Right renal pelvis (tissue), 4 donors: ENCODE measurements at places on chromosomes 3 and 15. TPM values are rescaled to one million over a fixed set of nuclear protein-coding genes. Genes with fewer than 3 reads are reported as not detected.

DNA sequence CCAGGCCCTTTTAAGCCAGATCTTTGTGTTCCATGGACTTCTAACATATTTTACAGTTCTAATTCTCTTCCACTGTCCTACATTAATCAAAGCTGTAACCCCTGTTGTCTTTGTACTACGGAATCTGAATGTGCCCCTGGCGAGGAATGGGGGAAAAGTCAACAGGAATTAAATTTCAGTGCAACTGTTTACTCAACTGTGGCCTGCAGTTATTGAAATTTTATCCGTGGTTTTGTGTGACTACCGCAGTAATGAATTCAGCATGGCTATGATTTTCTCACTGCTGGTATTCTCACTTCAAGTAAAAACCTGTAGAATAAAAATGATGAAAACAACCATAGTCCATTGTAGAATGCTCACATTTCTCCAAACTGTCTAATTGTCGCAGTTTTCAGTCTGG is 388.0 kb downstream of the FOXP1 start:
- DNase-seq, result peak; percentile 45

GRCh38 chr15:92402751-92403150 is 9.1 kb downstream of the ST8SIA2 start:
- no peak for DNase-seq

DNA sequence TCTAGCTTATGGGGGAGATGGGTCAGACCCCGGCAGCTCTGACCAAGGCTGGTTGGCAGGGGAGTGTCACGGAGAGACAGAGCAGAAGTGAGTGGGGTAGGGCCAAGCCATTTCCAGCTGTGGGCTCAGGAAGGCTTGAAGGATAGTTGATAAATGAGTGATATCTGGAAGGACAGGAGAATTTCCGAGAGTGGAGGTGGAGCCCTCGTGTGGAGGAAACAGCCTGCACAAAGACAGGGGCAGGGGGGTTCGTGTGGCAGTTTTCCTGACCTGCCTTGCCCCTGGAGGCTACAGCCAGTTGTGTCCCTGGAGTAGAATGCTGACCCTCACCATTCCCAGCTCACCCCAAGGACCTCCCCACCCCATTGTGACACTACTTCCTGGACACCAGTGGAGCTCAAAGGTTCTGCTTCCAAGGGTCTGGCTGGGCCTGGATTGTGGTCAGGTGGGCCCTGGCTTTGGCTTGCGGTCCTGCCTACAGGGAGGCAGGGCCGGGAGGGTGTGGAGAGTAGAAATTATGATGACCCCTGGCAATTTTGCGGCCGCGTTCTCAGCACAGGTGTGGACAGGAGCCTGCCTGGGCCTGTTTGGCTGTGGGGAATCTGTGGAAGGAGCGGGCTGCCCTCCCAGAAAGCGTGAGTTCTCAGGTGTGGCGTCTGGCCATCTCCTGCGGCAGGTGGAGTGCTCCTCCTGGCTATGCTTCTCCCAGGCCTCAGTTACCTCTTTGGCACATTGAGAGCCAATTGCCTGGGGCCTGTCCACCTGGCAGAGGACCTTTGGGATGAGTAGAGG is at the start of gene SLC22A14:
Gene SLC22A14, plus strand, starts transcription at position 400 of the 792 bp plus-strand sequence. CDS start 23,733 bp downstream, outside the sequence.
- DNase-seq, result no peak

The SLC9A9 gene
- 8.0 TPM for polyA plus RNA-seq

The SLC28A1 gene
- polyA plus RNA-seq, result 4.3 TPM
